Aorta (tissue), 5 donors: ENCODE measurements at places on chromosomes 2 and 18. TPM values are rescaled to one million over a fixed set of nuclear protein-coding genes. Genes with fewer than 3 reads are reported as not detected.

The TIGD1 gene
- polyA plus RNA-seq, result 0.50 TPM

The SKA1 gene
- not detected for polyA plus RNA-seq

The SGPP2 gene
- polyA plus RNA-seq, result 0.10 TPM

The RAPGEF4 gene
- 1.0 TPM for polyA plus RNA-seq

The FBXO48 gene
- 0.43 TPM for polyA plus RNA-seq

The KCNK3 gene
- 6.5 TPM for polyA plus RNA-seq
